ENCODE measurements at places on chromosomes 12 and 14.

- DNase-seq = no peak
Measured at GRCh38 chr12:97784904-97785303, 322.3 kb downstream of the RMST start.

- no peak for DNase-seq
Measured at GRCh38 chr12:40168868-40169267, 55.9 kb upstream of the LRRK2 start.

DNA sequence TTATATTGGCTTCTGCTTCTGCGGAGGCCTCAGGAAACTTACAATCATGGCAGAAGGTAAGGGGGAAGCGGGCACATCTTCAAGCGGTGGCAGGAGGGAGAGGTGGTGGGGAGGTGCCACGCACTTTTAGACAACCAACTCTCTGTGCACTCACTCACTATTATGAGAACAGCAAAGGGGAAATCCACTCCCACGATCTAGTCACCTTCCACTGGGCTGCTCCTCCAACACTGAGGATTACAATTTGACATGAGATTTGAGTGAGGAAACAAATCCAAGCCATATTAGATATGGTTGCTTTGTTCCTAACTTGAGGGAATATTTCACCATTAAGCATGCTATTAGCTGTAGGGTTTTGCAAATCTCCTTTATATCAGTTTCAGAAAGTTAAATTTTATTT, 80.3 kb downstream of the UNC79 start:
- DNase-seq = no peak

GRCh38 chr14:32345311-32345791, 16.3 kb downstream of the AKAP6 start:
- DNase-seq = peak; percentile 26

GRCh38 chr14:22475381-22475780, 113.6 kb downstream of the DAD1 start:
- no peak for DNase-seq

- DNase-seq = no peak
Measured at GRCh38 chr14:77189479-77189878, 7.9 kb downstream of the TMEM63C start.

DNA sequence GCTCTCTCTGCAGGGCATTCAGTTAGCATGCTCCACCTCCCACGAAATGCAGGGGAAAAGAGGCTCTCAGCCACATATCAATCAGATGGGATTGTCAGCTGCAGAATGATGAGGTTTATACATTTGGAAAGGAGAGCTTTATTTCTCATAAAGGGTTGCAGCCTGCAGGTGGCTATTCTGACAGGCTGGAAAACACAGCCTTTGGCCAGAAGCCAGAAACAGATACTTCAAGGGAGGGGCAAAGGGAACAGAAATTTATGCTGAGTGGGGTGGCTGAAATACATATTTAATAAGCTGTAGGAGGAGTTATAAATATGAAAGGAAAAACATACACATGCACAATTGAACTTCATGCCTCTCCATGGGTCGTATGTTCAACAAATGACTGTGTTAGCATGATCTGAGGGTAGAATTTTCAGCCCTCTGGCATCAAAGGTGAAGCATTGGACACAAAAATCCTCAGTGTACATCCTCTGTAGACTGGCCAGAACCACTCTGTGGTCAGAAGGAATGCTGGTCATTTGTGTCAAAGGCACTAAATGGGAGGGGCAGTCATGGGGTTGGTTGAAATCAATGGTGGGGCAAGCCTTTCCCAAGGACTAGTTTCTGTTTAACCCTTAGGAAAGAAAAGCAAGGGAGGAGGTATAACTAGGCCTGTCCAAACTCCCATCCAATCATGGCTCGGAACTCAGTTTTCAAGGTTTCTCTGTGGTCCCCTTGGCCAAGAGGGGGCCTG, 62.4 kb downstream of the TMX1 start:
- DNase-seq = no peak

DNA sequence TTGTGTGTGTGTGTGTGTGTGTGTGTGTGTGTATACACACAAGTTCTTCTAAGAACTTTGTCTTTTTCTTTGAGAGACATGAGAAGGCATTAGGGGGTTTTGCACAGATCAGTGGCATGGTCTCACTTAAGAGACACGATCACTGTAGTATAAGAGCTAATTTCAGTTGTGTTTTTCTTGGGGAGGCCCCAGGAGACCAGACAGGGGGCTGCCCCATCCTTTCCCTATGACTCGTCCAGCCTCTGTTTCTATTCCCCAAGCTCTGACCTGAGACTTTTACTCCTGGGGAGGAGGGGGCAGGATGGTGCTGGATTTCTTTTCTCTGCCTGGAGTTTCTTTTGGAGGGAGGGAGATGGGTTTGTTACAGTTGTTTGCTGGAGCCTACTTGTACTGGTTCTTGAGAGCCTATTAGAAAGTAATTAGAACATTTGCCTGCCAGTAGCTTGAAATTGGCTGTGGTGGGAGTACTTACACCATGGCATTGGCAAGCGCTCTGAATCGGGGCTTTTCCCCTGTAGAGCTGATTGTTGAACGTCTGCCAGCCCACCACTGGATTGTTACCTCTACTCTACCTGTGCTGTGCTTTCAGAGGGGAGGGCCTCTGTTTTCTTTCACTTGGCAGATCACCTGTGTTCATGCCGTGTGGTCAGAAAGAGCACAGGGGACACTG, 109.5 kb downstream of the TSPAN9 start:
- DNase-seq = no peak

Measured in hippocampal formation (tissue), 2 donors.